ENCODE measurements at places on chromosomes 11 and 22. TPM values are rescaled to one million over a fixed set of nuclear protein-coding genes. Genes with fewer than 3 reads are reported as not detected.

DNA sequence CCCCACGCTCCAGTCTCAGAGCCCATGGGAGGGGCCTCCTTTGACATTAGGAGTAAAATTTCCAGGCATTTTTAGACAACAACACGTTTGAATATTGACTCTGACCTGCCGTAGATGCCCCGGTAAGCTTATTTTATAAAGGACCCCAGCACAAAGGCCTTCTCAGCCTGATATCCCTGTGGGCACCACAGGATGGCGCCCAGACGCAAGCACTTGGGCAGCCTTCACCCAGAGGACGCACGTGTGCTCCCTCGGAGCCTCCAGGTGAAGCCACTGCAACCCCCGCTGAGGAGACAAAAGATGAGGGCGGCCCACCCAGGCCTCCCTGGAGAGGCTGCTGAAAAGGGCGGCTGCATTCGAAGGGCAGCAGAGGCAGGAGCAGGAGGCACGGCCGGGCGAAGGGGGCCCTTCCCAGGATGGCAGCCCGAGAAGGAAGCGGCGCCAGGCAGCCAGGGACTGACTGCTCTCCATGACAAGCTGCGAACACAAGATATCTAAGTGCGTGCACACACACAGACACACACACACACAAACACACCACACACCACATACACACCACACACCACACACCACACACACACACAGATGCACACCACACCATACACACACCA lies 15.2 kb upstream of the TH start:
- peak; percentile 62 for DNase-seq

DNA sequence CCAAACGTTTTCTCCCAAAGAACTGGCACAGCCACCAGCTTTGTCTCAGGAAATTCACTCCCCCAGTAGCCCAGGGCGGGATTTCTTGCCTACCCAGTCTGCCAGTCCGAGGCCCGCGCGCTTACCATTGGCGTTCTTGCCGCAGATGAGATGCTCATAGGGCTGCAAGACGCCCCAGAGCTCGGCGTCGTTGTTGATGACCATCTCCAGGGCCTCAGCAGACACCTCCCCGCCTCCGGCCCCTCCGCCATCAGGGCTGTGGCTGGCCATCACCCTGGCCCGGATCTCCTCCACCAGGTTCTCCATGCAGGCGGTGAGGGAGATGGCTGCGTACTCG lies 1.3 kb downstream of the ABTB2 start:
- peak; percentile 51 for DNase-seq

DNA sequence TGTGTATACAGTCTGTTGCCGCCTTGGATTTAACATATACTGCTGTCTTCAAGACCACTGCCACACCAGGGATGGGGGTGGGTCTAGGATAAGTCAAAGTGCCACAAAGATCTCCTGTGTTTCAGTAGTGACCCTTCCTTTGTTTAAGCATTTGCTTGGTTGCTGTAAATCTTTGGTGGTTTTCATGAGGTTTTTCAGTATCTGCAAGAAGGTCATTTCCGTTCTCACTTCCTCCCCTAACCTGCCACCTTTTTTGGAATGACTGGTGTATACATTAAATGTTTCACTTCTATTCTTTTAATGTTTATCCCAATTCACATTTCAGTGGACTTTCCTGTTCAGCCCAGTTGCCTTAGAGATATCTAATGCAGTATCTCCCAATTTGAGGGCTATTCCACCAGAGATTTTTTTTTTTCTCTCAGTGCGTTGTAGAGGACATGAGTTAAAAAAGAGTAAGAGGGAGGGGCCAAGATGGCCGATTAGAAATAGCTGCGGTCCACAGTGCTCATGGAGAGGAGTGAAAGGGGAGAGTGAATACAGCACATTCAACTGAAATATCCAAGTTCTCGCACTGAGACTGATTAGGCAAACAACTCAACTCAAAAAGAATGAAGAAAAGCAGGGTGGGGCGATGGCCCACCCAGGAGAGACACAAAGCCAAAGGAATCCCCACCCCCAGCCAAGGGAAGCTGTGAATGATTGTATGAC lies 43.2 kb downstream of the USP47 start:
- no peak for DNase-seq

GRCh38 chr11:9726321-9727022 lies 62.6 kb downstream of the SWAP70 start:
- no peak for DNase-seq

GRCh38 chr11:121575250-121575962 lies 122.6 kb upstream of the SORL1-AS1 start:
- peak; percentile 82 for DNase-seq

Gene CRYAB
- total RNA-seq, result 60.8 TPM

Gene DCDC1
- total RNA-seq, result 8.9 TPM

Data from lung (tissue), 17 donors.